ENCODE measurements at places on chromosomes 1 and 21. TPM values are rescaled to one million over a fixed set of nuclear protein-coding genes. Genes with fewer than 3 reads are reported as not detected.

DNA sequence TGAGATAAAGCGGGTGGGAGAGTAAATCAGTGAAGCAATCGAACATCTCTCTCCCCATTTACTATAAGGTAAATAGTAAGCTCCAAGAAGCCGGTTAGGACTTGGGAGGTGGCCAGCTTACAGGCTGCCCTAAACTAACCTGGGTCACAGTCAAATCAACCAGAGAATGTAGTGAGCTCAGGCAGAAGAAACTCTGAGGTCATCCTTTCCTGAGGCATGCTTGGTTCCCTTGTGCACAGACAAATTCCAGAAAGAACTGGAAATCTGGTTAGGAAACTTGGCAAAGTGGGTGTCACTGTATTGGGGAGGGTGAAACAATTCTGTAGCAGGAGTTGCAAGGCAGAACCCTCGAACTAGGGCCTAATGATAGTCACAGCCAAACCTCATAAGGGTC lies 72.5 kb downstream of the NTMT2 start:
- no peak for DNase-seq

- DNase-seq: no peak
Observed at GRCh38 chr1:167455786-167456446, 62.4 kb downstream of the CD247 start.

DNA sequence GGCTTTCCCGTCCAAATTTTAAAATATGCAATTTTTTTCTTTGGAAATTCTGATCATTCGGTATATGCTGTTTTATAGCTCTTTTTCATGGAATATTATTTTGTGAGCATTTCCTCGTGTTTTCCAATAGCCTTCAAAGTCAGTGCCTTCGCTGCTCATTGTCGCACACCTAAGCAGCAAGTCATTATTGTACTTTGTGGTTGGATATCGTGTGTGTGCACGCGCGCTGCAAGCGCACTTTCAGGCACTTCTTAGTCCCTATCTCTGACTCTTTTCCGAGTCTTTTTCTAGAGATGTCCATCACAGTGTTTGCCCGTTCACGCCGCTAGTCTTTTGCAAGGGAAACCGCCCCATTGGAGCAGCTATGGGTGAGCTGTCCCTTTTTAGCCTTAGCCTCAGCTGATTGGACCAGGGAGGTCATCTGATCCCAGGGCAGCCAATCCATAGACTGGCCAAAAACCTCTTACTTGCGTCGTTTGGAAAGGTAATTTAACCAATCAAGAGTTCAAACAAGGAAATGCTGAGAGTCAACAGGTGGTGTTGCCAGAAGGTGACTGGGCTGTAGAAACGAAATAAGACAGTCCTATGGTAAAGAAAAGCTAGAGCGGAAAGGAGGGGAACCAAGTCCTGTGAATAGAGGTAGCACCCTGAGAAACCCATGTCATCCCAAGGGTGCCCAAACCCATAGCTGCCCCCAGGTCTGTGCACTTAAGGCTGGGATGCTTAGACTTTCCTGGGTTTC lies 710 bp upstream of the HYI start:
- peak; percentile 63 for DNase-seq

- DNase-seq: no peak
Observed at GRCh38 chr1:14616632-14617396, 18.3 kb downstream of the KAZN start.

DNA sequence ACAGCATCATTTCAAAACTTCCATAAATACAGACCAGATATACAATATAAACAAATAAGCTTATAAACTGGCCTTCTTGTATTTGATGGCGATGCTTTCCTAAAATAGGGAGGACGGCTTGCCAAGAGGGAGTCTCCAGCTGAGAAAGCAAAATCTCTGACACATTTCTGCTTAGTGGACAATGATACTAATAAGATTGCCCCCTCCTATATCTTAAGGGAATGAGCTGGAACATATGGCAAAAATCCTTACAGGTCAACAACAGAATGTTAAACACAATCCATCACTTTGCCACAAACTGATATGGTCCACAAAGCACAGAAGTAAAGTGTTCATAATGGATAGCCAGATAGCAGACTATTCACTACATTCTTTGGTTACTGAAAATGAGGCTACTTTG lies 7.1 kb upstream of the GADD45A start:
- DNase-seq: no peak

DNA sequence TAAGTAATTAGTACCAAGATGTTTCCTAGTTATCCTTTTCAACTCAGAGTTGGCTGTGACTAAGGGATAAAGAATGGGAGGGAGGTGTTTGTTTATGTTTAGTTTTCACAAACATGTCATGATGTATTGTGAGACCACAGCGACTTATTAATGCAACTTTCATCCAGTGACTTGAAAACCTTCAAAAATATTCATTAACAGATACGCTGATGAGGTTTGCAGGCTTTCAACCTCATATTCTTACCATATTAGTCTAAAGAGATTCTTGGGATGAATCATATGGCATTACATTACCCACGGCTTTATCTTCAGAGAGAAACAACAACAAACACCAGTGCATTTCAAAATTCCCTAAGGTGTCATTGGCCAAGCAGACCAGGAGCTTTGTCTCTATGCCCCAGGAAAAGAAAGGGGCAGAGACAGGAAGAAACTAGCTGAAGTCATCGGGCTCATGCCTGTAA lies 36.4 kb downstream of the PALMD start:
- no peak for DNase-seq

GRCh38 chr1:198278943-198279342 lies 122.1 kb downstream of the NEK7 start:
- DNase-seq: no peak

DNA sequence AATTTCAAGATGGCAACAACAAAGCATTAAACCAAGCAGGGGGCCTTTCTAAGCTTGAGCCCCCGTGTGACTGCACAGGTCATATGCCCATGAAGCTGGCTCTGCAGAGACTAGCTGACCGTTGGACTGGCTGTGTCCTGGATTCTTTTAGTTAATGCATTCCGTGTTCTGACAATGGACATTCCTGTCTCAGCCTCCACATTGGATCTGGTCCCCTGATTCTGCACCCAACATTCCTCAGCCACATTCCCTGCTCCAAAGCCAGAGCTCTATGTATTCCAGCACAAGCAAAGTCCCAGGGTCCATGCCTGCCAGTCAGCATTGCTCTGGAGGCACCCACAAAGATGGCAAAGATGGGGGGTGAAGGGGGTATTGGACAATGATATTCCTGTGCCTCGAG lies 5.1 kb upstream of the NAV1 start:
- DNase-seq: no peak

DNA sequence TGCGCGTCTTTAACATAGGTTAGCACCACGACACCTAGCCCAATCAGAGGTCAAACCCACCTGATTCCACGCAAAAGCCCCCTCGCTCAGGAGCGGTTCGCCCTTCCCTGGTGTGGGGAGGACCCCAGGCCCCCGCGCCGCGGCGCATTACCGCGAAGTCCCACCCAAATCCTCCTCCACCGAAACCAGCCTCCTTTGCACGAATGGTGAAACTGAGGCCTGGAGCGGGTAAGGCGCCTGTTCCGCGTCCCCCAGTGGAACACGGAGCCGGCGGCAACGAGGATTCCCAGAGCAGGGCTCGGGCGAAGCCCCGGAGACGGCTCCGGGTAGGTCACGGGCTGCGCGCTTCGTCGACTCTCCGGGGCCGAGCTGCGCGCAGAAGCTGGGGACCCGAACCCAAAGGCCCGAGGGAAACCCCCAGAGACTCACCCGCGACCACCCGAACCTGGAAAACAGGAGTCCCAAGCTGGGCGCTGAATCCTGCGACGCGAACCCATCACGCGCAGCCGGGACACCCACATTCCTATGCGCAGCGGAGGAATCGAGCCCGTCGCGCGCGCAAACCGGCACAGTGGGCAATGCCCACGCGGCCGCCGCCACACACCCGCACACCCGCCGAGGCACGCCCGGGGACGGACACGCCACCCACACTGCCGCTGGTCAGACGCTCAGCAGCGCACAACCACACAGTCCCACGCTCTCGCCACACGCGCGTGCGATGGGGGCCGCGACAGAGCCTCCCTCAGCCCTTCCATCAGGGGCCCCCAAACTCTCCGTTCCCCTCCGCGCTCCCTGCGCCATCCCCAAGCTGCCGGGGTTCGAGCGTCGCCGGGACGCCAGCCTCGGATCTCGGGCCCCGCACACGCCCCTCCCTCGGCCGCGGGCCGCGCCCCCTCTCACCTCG lies 507 bp downstream of the GLIS1 start:
- no peak for DNase-seq

DNA sequence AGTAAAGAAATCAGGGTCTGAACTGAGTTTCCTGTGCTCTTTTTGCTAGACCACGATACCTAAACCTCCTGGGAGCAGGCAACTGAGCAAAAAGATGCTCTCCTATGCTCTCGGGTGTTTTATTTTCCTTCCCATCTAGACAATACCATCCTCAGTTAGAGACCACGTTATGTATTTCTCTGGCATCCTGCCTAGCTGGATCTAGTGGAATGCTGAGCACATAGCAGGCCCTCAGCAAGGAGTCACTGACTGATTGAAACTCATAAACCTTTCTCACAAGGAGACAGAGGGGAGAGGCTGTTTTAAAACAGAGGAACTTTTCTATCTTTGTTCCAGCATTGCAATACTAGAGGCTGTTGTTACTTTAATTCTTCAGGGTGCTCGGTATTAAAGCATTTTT lies 168.0 kb downstream of the CYYR1 start:
- no peak for DNase-seq

DNA sequence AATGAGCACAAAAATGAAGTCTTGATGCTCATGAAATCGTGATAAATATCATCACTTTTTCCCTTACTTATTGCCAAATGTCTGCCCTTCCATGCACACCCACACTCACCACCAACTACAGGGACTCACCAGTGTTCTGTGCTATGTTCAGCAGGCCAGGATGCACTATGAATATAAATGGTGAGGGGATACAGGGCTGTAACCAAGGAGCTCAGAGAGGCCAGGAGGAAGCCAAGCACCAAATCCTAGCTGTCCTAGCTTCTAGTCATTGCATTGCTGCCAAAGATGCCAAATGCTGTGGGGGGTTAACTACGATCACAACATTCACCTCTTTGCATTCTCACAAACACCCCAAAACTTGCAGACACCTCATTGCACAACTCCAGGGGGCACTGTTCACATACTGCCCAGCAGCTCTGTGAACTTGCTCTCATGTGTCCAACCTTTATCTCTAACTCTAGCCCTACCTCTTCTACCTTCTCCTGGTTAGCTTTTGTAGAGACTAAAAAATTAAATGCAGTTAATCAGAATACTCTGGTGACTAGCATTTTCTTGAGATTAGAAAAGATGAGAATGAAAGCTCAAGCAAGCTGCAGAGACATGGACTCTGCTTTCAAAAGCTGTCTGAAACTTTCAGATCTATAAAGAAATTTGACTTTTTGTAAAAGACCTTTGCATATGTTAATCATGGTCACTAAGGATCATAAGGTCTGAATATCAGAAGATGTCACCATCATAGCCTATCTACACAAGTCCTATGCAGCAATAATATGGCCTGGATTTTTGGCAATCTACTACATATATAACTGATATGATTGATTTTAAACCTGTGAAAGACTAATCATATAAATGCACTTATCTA lies 13.9 kb upstream of the KIF14 start:
- no peak for DNase-seq

GRCh38 chr1:217089361-217090014 lies 366.3 kb upstream of the ESRRG start:
- DNase-seq: no peak

- no peak for DNase-seq
Observed at GRCh38 chr1:74356493-74356892, 121.3 kb downstream of the TNNI3K start.

- no peak for DNase-seq
Observed at GRCh38 chr1:100391675-100392074, 39.4 kb downstream of the CDC14A start.

- DNase-seq: no peak
Observed at GRCh38 chr1:93666613-93667384, 14.8 kb downstream of the BCAR3 start.

GRCh38 chr1:12276225-12276624 lies 46.4 kb downstream of the VPS13D start:
- peak; percentile 26 for DNase-seq

DNA sequence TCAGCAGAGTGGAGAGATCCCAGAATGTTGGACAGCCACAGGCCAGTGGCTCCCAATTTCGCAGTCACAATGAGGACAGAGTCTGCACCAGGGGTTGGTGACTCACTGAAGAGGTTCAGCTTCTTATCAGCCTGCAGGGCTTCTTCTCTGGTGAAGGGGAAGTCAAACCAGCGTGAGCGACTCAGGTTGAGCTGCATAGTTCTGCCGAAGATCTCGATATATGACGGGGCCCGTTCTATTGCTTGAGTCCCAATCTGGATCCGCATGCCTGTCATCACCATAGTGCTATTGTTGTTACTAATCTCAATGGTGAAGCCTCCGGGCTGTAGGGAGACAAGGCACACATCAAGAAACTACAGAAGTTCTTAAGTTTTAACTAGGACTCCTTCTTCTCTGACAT lies 58.5 kb downstream of the UBR4 start:
- DNase-seq: no peak

DNA sequence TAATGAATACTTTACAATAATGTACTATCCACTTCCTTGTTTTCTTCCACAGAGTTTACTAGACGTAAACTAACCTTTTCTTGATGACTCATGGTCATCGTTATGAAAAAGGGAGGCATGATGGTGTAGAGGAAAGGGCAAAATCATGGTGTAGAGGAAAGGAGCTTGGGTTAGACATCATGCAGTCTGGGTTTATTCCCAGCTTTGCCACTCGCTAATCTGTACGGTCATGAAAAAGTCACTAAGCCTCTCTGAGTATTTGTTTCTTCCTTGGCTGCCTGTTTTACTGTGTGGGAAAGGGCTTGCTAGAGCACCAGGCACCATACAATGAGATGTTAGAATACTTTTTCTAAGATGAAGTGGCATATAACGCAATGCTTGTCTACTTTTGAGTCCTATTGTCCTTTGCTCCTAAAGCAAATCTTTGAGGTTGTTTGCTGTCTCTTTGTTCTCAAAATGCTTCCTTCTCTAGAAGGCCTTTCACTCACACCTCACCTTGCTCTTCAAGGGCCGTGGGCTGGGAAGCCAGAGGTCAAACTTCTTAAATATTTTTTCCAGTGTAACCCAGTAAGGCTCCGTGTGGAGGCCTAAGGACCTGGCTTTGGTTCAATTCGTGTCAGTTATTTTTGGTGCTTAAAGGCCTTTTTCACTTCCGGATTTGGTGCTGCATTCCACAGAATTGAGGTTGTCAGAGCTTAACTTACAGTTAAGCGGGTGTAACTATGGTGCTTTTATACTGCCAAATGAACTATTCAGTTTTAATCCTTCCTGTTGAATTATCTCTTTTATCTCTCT lies 9.9 kb upstream of the ETV3 start:
- no peak for DNase-seq

- DNase-seq: no peak
Observed at GRCh38 chr21:14987370-14988170, 77.2 kb downstream of the NRIP1 start.

GRCh38 chr1:226674892-226675714 lies 64.0 kb downstream of the ITPKB start:
- DNase-seq: peak; percentile 92

TEX38 gene
- polyA plus RNA-seq: not detected

KCNA3 gene
- polyA plus RNA-seq: 11.7 TPM

ZNF436 gene
- polyA plus RNA-seq: not detected

ADORA1 gene
- polyA plus RNA-seq: 3.7 TPM

LCE1A gene
- not detected for polyA plus RNA-seq

IL20 gene
- not detected for polyA plus RNA-seq

NR5A2 gene
- not detected for polyA plus RNA-seq

F11R gene
- polyA plus RNA-seq: 27.7 TPM

CD1E gene
- not detected for polyA plus RNA-seq

TMEM79 gene
- 2.7 TPM for polyA plus RNA-seq

CCDC30 gene
- polyA plus RNA-seq: not detected

SELE gene
- not detected for polyA plus RNA-seq

TSPEAR gene
- polyA plus RNA-seq: not detected

CYP4A11 gene
- not detected for polyA plus RNA-seq
